ENCODE measurements at places on chromosomes 6 and 20.
A peak's percentile ranks its signal among the peaks of the same experiment; 100 is the strongest.

GRCh38 chr6:131414956-131415355, 158.1 kb upstream of the ARG1 start:
- no peak for DNase-seq

DNA sequence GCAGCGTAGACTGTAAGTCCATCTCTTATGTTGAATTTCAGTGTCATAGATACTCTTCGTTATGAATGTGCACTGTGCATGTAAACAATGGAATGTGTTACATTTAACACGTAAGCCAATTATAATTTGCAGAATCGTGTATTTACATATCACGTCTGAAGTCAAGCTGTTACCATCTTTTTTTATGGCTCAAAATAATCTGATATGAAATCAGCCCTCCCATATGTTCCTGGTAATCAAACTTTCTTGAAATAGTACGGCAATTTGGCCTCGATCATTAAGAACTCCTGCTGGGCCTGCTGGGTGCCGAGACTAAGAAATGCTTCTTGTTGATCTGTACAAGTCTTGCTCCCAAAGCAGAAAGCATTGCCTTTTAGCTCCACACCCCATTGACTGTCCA, 89.6 kb upstream of the DOK5 start:
- DNase-seq = no peak

GRCh38 chr6:33490621-33491020, 36.2 kb downstream of the ZBTB9 start:
- DNase-seq = no peak

DNA sequence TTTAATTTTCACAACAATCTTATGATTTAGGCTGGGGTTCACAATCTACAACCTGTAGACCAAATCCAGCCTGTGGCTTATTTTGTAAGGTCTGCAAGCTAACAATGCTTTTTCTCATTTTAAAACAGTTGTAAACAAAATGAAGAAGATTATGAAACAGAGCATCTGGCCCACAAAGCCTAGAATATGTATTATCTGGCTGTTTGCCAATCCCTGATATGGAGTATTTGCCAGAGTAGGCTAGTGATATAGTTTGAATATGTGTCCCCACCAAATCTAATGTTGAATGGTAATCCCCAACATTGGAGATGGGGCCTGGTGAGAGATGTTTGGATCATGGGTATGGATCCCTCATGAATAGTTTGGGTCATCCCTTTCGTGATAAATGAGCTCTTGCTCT, 201.8 kb downstream of the DHX35 start:
- DNase-seq = no peak

- DNase-seq = no peak
Observed at GRCh38 chr6:166152660-166153059, 15.0 kb downstream of the TBXT start.

DNA sequence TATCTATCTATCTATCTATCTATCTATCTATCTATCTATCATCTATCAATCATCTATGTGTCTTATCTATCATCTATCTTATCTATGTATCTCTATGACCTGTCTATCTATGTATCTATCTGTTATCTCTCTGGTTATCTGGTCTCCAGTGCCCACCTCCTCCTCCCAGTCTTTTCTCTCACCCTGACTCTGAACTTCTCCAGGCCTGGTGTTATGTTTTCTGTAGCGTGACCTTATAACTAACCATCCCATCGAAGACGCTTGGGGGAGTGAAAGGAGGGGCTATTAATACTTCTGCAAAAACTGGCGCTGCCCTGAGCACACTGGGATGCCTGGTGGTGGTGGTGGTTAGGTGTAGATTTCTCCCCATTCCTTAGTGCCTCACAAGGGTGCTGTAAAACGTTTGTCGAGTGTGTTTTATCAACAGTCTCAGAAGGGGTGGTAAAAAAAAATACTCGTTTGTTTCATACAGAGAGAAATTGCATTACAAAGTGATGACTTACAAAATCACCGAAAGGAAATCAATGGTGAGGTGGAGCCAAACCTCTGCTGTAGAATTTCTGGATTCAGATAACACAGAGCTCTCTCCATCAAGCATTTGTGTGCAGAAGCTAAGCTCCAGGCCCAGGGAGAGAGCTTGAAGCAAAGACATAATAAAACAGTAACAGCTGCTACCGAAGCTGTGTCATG, 156.2 kb downstream of the BCAS1 start:
- DNase-seq = no peak

DNA sequence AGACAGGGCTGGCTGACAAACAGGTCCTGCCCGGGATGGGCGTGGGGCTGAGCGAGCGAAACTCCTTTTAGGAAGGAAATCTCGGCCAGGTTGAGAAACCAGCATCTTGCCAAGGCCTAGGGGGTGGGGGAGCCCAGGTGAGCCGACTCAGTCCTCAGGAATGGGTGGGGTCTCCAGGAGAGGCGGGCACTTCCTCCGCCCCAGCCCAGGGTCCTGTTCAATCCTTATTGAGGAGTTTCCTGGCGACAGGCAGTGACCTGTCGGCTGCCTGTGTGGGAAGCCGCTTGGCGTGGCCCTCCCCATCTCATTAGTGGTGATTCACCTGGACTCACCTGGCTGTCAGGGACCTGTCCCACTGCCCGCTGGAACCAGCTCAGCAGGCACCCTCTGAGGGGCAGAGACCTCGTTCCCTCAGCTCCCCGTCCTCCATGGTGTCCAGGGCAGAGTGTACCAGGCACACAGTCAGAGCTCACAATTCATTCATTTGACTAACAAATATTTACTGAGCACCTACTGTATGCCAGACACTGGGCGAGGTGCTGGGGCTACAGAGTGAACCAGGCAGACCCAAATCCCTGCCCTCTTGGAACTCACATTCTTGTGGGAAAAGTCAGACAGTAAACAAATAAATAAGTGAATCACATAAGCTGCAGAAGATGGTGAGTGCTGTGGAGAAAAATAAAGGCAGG, 51.1 kb downstream of the FGD2 start:
- DNase-seq = no peak

- DNase-seq = no peak
Observed at GRCh38 chr6:38391206-38391605, 248.5 kb downstream of the BTBD9 start.

DNA sequence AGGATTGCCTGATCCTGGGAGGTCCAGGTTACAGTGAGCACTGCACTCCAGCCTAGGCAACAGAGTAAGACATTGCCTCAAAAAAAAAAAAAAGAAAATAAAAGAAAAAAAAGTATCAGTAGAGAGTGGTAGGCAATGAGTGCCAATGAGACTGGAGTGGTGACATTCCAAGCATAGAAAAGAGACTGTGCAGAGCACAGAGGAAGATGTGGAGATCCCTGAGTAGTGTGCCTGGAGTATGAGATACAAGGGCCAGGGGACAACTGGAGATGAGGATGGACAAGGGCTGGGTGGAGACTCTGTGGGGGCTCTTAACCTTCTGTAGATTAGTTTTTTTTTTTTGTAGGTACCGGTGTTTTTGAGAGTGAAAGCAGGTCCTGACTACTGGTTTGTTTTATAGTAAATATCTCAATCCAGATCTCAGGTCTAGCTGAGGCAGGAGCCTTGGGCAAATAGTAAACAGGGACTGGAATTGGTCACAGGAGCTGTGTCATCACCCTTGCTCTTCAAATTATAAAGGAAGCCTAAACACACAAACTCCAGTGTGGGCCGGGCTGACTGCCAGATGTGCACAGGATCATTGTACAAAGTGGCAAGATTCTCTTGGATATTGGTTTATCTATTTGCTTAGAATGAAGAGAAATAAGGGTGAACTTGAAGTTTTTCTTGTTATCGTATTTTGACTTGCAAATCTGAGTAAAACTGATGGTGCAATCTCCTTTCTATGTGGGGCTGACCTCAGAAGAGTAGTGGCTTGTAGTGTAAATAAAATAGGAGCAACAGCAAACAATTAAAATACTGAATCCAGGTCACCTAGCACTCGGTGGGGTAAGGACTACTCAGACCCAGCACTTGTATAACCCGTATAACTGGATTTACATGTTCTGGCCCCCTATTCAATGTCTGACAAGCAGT, 144.9 kb downstream of the SOX4 start:
- no peak for DNase-seq

GRCh38 chr6:41705311-41705995, 30.0 kb downstream of the TFEB start:
- DNase-seq = no peak

- no peak for DNase-seq
Observed at GRCh38 chr6:48067886-48068277, 43.1 kb downstream of the PTCHD4 start.

DNA sequence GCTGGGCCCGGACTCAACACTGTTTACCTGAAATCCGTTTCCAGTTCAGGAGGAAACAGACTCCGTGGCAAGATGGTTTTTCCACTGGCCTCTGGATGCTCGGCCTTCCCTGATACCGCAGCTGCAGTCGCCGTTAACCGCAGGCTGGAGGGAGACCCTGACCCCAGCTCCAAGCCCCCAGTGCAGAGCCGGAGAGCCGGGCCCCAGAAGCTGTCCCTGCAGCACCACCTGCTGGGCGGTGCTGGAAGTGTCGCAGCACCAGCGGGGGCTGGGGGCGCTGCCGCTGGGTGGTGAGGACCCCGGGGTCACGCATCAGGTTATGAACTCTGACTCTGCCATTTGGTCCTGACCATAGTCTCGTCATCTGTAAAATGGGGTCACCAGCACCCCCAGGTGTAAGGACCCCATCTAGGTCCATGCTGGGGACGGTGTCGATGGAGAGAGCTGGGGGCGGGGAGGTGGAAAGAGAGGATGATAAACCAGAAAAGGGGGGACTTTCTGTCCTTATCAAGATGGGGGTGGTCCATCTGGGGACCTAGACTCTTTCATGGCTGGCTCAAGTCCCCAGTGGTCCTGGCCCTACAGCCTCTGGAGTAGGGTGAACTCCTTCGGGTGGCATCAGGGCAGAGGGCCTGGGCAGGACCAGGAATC, 20.8 kb upstream of the CHRNA4 start:
- DNase-seq = peak; percentile 59

DNA sequence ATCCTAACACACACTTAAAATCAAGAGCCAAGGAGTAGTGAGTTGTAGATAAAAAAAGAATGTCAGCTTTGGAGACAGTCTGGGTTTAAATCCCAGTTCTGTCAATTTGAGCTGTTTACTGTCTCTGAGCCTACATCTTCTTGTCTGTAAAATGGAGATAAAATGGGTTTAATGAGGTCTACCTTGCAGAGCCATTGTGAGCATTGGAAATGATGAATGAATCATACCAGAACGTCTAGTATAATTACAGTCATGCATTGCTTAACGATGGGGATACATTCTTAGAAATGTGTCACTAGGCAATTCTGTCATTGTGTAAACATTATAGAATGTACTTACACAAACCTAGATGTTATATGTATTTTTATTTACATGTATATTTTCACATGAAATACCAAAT, 17.6 kb upstream of the SGK2 start:
- DNase-seq = no peak

DNA sequence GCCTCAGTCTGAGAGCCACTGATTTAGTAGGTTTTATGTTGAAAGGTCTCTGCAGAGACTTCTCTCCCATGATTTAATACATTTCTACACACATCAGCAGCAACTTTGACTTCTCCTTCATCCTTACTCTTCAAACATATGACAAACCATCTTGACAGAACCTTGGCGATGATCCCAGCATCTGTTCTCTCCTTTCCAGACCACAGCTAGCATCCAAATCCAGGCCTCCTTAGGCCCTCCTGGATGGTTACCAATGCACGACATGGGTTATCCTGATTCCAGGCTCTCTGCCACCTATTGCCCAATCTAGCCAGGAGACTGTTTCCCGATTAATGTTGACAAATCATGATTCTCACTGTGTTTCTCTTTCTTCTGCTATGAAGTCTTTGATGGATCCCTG, 16.8 kb downstream of the LAMA4 start:
- no peak for DNase-seq

GRCh38 chr20:36988494-36988966, 37.0 kb upstream of the SAMHD1 start:
- DNase-seq = no peak

DNA sequence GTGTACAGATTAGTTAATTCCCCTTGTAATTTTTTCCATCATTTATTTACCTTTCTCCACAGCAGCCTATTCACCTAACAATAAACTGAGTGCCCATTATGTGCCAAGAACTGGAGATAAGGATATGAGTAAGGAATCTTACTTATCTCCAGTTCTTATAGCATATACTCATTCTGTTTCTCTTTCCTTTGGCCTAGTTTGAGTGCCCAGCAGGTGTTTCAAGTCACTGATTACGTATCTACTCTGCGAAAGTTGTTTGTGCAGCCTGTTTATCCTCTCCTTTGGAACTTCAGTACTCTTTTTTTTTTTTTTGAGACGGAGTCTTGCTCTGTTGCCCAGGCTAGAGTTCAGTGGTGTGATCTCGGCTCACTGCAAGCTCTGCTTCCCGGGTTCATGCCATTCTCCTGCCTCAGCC, 17.3 kb upstream of the POU5F1 start:
- no peak for DNase-seq

DNA sequence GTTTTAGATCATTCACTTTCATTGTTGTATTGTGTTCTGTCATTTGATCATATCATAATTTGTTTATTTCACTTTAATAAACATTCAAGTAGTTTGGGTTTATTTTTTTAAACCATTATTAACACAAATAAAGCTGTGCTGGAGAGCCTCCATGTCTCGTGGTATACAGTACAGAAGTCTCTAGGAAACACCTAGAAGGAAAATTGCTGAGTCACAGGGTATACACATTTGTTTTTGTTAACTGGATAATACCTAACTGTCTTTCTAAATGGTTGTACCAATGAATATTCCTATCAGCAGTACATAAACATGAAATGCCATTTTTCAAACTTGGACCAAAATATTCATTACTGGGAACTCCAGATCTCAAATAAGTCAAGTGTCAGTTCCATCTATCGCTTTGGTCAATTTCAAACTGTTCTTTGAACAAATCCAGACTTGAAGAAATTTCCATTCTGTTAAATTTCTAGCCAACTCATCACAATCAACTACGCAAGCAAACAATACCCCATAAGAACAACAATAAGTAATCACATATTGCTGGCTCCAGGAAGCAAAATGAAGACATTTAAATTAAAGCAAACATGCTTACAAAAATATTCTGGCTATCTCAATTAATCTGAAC, 138.1 kb downstream of the ATXN1 start:
- no peak for DNase-seq

GRCh38 chr6:137845460-137845859, 21.6 kb upstream of the TNFAIP3 start:
- DNase-seq = no peak

GRCh38 chr20:37971561-37972127, 61.6 kb downstream of the TTI1 start:
- no peak for DNase-seq

DNA sequence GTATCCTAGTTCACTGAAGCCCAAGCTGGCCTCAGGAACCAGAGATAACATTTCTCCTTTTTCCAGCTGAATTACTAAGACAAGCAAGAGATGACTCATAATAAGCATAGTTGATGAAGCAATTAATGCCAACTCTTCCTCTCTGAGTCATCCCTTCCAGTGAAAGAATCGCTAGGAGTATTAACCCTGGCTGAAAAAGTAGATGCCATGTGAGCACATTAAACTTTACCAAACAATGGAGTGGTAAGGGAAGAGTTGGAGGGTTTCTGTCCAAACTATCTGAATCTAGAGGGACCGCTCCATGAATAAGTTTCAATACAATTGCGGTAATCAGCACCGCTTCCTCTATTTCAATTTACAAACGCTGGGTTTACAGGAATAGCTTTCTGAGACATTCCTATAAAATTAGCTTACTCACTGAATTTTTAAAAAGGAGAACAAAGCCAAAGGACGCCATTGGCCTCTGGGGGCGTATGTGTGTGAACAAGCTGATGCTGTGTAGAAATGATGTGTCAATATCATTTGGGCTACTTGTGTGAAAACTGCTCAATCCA, 48.3 kb downstream of the ATXN1 start:
- DNase-seq = no peak

Measured in activated T-cell treated with anti-CD3 and anti-CD28 coated beads, Interleukin-2, amount 50 U/mL, for 1 hour (primary cell).